Left renal cortex interstitium (tissue), 4 donors: ENCODE measurements at places on chromosomes 1 and 21. TPM values are rescaled to one million over a fixed set of nuclear protein-coding genes. Genes with fewer than 3 reads are reported as not detected.

DNA sequence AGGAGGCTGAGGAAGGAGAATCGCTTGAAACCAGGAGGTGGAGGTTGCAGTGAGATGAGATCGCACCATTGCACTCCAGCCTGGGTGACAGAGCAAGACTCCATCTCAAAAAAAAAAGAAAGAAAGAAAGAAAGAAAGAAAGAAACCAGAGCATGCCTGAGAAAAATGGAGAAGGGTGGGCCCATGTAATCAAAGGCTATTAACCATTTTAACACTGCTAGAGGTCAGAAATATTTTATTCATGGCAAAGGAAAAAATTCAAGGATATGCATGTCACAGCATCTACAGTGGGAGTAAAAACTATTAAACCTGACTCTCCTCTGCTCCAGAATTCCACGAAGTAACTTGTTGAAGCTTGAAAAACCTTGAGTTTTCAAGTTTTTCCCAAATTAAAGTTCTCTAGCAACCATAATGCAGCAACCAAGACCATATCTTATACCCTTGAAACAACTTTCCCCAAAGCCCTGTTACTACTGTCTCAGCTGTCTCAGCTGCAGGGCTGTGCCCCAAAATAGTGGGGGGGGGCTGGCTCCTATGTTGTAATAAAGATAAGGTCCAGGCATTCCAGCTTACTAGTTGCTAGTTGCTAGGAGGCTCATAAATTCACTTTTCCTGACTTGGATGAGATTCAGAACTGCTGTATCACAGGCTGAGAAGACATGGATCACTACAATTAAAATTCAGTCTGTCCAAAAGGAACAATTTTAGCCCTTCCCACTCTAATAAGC, 112.9 kb upstream of the SOD1 start:
- no peak for DNase-seq

DNA sequence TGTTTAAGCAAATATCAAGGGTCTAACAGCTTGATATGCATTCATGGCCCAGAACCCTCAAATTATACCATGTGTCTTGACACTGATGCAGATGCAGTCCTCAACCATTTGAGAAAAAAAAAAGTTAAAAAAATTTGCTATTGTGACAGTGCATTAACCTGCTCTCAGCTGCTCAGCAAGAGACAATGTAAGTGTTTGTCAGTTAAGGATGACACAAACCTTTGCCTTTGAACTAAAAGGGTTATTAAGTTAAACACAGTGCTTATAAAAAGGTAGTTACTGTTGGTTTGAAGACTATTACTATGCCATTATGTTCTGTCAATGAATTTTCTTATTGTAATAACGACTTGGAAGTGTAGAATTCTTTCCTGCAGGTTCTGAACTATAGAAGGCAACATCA, 655.6 kb upstream of the NEGR1 start:
- no peak for DNase-seq

SERTAD4 gene
- polyA plus RNA-seq = 3.2 TPM

DNA sequence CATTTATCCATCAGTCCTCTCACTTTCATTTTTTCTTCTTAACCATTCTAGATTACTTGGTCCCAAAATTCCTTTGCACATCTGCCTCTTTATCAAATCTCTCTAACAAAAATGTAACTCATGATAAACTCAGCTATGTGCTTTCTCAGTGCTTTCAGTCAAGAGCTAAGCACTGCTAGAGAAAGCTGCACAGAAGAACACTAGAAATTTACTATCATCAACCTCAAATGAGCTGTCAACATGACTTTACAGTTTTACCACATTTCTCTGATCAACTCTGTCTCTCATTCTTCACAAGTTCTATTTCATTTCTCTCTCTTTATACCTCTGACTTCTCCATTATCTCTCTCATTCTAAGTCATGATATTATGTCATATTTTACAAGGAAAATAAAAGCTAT, 54.2 kb upstream of the PRKACB start:
- no peak for DNase-seq

DNA sequence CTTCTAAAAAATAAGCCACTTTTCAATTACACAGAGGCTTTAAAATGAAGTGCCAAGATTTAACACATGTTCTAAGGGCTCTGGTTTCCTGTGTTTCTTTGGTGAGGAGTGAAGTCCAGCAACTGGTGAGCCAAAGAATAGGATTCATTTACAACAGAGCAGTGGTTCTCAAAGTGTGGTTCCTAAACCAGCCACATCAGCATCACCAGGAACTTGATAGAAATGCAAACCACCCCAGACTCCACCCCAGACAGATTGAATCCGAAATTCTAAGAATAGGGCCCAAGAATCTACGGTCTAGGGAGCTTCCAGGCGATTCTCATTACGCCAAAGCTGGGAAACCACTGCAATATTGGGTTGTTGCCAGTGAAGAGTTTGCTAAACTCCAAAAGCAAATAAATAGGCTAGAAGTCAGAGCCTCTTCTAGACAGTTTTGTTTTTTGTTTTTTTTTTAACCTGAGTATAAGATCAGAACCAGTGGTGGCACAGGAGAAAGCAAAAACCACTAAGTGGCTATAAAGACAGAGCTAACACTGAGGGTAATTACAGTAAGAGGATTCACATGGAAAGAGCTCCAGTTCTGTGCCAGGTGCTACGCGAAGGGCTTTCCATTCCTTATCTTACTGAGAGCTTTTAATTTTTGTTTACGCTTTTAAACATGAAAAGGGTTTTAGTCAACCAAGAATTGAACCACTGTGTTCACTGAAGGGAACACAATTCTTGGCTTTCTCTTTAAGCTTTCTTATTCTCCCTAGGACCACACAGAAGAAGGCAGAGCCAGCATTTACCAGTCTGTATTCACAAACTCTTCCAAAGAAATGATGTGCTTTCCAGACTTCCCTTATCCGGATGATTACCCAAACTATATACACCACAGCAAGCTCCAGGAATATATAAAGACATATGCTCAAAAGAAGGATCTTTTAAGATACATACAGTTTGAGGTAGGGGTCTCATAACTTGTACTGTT, 42.4 kb upstream of the FMO2 start:
- DNase-seq = no peak
